ENCODE measurements at places on chromosomes 7 and 10. TPM values are rescaled to one million over a fixed set of nuclear protein-coding genes. Genes with fewer than 3 reads are reported as not detected.

DNA sequence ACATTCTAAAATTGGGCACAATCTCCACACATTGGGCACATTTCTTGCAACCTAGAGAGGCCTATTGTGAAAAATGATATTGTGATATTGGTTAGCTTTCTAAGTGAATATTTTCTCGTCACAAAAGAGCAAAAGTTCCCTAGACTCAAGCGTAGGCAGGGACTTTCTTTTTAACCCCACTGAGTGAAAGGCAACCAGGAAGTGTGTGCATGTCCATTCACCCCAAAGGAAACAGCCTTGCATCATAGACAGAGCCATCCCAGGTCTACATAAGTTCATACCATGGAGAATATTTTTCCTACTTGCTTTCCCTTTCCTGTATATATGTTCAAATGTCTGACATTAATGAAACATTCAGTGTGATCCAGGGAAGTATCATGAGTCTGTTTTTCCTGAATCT is 84.2 kb upstream of the AGBL3 start:
- no peak for DNase-seq

The MLXIPL gene
- total RNA-seq, result not detected

The FEZF1 gene
- not detected for total RNA-seq

GRCh38 chr10:114281461-114281860 is 42.4 kb downstream of the VWA2 start:
- no peak for DNase-seq

- no peak for DNase-seq
Measured at GRCh38 chr7:78041423-78041822, 242.8 kb downstream of the PHTF2 start.

The PIK3AP1 gene
- total RNA-seq, result 6.7 TPM

The CHRM2 gene
- total RNA-seq, result not detected

DNA sequence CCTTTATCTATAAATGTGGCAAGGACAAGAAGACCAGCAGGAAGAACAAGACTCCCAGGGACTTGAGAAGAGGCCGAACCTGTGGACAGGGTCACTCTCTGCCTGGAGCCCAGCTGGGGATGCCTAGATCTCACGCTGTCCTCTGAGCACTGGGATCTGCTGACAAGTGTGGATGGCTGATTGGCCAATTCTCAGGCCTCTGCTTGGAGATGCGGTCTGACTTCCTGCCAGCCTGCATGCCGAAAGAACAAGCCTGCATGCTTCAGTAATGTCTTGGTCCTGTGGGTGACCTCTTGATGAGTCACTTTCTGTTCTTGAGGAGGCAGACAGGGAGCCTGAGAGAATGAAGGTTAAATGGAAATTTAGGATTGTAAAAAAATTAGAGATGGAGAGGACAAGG is 84.7 kb downstream of the TMEM178B start:
- DNase-seq, result no peak

GRCh38 chr7:89049043-89049442 is 253.5 kb upstream of the TEX47 start:
- no peak for DNase-seq

DNA sequence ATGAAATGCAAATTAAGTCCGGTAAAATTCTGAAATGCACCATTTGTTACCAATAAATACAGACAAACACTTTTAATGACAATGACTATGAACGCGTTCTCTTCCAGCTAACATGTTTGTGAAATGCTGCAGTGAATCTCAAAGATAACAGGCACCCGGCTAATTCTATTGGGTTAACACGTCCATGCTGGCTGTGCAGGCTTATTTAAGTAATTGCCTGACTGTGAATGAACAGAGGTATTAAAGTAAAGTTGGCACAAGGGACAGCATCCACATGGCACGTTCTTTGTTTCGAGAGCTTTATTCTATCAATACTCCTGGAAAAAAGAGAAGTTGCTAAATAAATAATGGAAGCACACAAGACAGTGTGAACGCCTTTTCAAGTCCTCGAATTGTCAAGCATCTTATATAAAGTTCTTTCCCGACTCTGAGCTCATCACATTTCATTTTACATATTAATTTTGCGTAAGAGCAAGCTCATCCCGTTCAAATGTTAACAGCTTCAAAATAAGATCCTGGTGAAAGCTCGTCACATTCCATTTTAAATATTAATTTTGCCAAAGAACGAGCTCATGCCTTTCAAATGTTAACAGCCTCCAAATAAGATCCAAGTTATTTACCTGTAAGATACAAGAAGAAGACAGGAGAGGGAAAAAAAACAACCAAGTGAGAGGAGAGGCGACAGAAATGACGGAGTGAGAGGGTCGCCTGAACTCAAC is 111.3 kb upstream of the RHEB start:
- DNase-seq, result no peak

GRCh38 chr7:23213755-23214154 is 31.9 kb downstream of the NUP42 start:
- no peak for DNase-seq

The SVIL gene
- total RNA-seq, result 4.2 TPM

- DNase-seq, result no peak
Measured at GRCh38 chr7:143005632-143006260, 21.2 kb downstream of the OR9A2 start.

The TAS2R41 gene
- not detected for total RNA-seq

DNA sequence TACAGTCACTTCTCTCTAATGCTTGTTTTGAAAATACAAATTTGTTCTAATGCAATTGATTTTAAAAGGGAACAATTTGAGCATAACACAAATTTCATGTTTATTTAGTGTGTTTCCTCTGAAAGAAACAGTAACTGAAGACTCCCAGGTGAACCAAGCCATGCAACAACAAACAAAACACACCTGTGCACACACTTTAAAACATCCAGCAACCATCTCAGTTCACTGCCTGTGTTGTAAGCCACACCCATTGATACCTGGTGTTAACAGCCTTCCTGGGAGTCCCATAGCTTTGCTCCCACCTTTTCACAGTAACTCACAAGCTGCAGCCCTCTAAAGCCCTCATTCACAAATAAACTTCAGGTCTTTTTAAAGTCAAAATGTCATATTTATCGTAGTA is 89.3 kb downstream of the DOCK4 start:
- no peak for DNase-seq

The HOXA5 gene
- total RNA-seq, result not detected

- no peak for DNase-seq
Measured at GRCh38 chr10:34187201-34187600, 627.9 kb downstream of the PARD3 start.

- DNase-seq, result no peak
Measured at GRCh38 chr7:90715067-90715466, 118.9 kb downstream of the CDK14 start.

DNA sequence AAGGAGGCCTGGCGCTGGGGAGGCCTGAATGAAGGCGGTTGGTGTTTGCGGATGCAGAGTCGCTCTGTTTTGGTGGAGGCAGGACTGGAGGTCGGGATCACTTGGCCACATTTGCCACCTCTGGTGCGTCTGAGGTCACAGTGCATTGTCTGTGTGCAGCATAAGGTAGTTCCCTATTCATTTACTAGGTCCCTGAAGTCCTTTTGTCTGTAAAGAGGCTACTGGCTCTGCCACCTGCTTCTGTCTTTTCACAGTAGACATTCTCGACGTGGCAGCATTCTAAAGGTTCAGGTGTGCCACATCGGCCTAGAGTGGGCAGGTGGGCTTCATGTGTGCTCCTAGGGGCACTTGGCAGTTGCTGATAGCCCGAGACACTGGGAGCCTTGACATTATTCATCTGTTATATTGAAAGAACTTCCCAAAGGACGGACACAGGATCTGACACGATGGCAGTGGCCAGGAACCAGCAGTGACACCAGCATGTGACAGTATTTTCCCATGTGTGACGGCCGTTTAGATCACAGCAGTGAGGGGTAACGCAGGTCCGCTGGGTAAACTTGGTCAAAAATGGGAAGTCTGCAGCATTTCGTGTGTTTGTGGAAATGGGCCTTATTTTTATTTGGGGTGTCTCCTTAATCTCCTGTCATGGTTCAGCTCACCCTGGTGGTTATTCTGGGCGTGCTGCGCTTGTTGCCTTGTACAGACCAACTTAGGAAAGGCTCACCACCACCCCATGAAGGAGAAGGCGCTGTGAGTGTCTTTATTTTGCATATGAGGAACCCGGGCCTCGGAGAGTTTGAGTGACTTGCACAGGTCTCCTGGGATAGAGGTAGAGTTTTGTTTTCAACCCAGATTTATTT is 5.9 kb downstream of the MGMT start:
- no peak for DNase-seq

The SFTPA1 gene
- total RNA-seq, result not detected

DNA sequence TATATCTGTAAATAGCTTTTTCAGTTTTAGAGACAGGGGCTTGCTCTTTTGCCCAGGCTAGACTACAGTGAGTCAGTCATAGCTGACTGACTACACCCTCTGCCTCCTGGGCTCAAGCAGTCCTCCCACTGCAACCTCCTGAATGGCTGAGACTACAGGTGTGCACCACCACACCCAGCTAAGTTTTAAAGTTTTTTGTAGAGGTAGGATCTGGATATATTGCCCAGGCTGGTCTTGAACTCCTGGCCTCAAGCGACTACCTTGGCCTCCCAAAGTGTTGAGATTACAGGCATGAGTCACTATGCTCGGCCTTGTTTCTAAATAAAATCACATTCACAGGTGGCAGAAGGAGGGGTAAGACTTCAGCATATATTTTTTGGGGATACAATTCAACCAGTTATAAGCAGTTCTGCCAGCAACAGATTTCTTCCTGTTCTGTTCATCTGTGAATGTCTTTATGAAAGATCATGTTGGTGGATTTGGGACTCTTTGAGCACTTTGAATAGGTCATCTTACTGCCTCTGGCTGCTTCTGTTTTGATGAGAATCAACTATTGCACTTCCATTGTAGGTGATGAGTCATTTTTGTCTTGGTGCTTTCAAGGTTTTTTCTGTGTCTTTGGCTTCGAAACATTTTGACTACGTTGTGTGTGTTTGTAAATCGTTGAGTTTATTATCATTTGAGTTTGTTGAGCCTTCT is 15.7 kb downstream of the RBM33 start:
- no peak for DNase-seq

DNA sequence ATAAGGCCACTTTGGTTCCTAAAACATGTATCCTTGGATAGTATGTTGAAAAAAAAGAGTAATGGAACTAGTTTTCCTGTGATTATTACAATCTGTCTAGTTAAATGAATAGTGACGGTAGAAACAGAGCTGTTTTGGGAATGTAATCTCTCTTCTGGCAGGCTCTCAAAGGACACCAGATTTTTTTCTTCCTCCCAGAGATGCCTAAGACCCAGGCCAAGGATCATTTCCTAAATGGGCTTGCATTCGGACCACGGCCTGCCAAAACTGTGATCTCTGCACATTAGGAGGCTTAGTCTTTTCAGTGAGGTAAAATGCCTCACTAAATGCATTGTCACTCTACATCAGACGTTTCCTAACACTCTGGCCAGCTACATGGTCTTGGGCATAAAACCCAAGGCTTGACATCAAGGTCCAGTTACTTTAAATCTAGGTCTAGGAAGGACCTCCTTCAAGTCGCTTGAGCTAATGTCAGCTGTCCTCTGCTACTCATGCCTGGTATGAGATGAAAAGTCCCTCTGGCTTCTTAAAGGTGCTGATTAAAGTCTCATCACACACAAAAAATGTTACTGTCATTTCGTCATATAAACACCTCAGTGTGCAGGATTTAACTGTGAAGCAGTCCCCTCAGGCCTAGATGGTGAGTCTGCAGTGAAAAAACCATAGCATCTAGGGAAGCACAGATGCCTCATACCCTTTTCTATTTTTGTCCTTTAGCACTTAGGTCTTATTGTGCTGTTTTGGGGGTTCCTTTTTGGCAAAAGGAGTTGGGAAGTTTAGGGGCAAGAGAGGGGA is 47.7 kb downstream of the DLD start:
- DNase-seq, result no peak

- DNase-seq, result peak; percentile 30
Measured at GRCh38 chr10:124917428-124918190, 24.3 kb upstream of the ZRANB1 start.

The CYP26C1 gene
- total RNA-seq, result not detected

The ARHGEF5 gene
- 11.4 TPM for total RNA-seq

The MACC1 gene
- 0.86 TPM for total RNA-seq

The SLC26A4 gene
- 0.78 TPM for total RNA-seq

DNA sequence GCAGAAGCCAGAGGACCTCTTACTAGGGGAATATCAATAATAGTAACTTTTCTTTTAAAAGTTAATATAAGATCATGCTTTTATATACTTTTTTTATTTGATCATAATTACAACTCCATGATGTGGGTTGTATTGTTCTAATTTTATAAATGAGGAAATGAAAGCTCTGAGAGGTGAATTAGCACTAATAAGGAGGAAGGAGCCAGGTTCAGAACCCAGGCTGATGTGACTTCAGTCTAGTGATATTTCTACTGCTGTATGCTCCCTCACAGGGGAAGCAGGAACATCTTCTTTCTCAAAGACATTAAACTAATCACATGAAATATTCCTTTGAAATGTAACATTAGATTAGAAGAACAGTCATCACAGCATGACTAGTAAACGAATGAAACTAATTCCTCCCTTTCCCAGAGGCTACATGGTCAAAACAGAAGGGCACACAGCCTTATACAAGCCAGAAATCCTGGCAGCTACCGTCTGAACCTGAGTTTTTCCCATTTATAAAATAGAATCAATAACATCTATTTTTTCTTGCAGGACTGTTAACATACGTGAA is 81.4 kb upstream of the GJD4 start:
- no peak for DNase-seq
